Cerebellar nuclear complex (tissue), 1 donor: ENCODE measurements at places on chromosomes 12 and 14.

- DNase-seq, result no peak
Measured at GRCh38 chr14:76551906-76552305, 176.0 kb downstream of the ESRRB start.

DNA sequence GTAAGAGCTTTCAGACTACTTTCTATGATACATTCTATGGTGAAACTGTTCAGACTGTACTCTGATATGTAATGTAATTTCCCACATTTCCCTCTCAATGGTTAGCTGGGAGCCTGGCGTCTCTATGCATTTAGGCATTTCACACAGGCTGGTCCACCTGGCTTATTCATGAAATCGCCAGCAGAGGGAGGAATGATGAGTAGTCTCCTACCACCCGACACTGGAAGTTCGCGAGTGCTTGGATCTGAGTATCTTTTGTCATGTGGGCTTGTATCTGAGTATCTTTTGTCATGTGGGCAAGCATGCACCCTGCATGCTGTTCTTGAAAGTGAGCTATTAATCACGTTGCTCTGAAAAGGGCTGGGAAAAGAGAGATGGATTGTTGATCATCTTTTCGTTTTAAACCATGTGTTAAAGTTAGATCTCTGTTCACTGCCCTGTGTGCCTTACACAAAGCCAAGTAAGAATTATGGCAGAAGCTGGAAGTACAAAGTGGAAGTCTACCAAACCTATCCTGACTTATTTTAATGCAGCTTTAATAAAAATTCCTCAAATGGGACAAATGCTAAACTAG, 235.0 kb downstream of the ATP23 start:
- DNase-seq, result no peak

GRCh38 chr14:99616832-99617800, 13.1 kb upstream of the CCDC85C start:
- DNase-seq, result no peak

- DNase-seq, result no peak
Measured at GRCh38 chr14:101849640-101850039, 88.1 kb downstream of the PPP2R5C start.

GRCh38 chr12:68159681-68160304, at the start of gene IFNG:
IFNG (minus strand) TSS chr12:68159740; CDS start chr12:68159615, 125 bp downstream.
- DNase-seq, result no peak

GRCh38 chr14:34688470-34689206, 25.8 kb downstream of the CFL2 start:
- DNase-seq, result no peak
